ENCODE measurements at places on chromosomes 7 and 10. TPM values are rescaled to one million over a fixed set of nuclear protein-coding genes. Genes with fewer than 3 reads are reported as not detected.

- no peak for DNase-seq
Measured at GRCh38 chr7:158374146-158374545, 213.5 kb downstream of the PTPRN2 start.

Gene CAMK2G
- 27.9 TPM for total RNA-seq

GRCh38 chr10:13016426-13016825 lies 14.9 kb upstream of the CCDC3 start:
- DNase-seq, result peak; percentile 21

Gene SEMA3C
- 4.2 TPM for total RNA-seq

Gene GLI3
- total RNA-seq, result 1.0 TPM

DNA sequence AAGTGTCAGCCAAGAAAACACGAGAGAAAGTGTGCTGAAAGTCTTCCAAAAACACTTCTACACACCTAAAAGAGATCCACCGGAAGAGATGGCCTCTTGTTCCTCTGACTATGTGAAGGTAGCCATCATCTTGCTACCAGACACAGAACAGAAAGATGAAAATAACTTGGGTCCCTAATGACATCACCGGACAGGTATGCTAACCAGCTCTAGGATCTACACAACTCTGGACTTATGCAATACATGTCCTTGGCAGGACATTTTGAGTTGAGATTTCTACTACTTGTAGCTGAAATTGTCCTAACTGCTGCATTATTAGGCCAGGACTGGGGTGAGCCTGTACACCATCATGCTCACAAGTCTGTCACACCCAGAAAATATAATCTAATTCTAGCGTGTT lies 358.7 kb downstream of the ELMO1 start:
- no peak for DNase-seq

GRCh38 chr10:19815731-19816410 lies 361 bp upstream of the PLXDC2 start:
- DNase-seq, result peak; percentile 3

- no peak for DNase-seq
Measured at GRCh38 chr10:78529262-78529661, 495.6 kb downstream of the RPS24 start.

DNA sequence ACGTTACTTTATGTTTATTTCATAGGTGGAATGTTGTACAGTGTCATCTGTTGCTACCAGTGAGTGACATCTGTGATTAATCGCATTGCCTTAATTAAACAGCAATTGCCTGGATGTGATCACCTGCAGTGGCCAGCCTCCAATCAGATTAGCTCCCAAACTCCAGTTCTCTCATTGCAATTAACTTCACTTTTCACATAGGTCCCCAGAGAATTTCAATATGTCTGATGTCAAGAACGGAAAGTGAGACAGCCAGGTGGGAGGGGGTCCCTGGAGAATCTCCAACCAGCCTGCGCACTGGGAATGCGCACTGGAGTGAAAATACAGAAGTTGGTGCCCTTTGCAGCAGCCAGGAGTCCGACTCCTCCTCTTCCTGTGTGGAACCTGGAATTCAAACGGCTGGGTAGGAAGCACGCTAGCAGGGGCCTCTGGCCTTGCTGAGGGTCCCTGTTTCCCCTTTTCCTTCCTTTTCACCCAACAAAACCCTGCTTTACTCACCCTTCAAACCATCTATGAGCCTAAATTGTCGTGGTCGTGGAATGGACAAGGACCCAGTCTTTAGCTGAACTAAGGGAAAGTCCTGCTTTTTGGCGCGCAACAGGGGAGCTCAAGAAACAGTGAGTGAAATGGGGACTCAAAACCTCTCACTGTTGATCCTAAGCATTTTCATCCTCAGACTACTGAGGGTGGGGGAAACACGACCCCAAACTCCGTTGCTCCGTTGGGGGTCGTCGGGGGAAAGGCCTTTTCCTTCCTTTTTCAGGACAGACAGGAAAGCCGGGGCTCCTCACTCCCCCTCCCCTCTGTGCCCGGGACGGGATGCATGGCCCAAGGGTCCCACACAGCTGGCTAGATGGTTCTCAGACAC lies 1355.5 kb upstream of the LRRTM3 start:
- DNase-seq, result peak; percentile 69

Gene OPALIN
- total RNA-seq, result not detected

Gene TMEM270
- total RNA-seq, result not detected

Data from dermis blood vessel endothelial cell (primary cell).